Uterus (tissue), 4 donors: ENCODE measurements at places on chromosomes 2 and 18. TPM values are rescaled to one million over a fixed set of nuclear protein-coding genes. Genes with fewer than 3 reads are reported as not detected.

- H3K36me3 ChIP-seq = no peaks in the 10 kb centered on the region
- no peaks in the 10 kb centered on the region for H3K27me3 ChIP-seq
- H3K4me1 ChIP-seq = no peaks in the 10 kb centered on the region
- no peak overlapping the region for H3K27ac ChIP-seq
- no peak for DNase-seq
Measured at GRCh38 chr2:168180483-168180882, 66.9 kb downstream of the STK39 start.

- H3K4me1 ChIP-seq = no peaks in the 10 kb centered on the region
- no peaks in the 10 kb centered on the region for H3K36me3 ChIP-seq
- H3K4me3 ChIP-seq = no peak overlapping the region
Measured at GRCh38 chr2:234989183-234989701, 37.4 kb downstream of the SH3BP4 start.

GRCh38 chr2:1863861-1864260 is 119.5 kb upstream of the PXDN start:
- DNase-seq = no peak
- H3K4me1 ChIP-seq = no peaks in the 10 kb centered on the region
- H3K27ac ChIP-seq = no peak overlapping the region
- H3K4me3 ChIP-seq = no peak overlapping the region

DNA sequence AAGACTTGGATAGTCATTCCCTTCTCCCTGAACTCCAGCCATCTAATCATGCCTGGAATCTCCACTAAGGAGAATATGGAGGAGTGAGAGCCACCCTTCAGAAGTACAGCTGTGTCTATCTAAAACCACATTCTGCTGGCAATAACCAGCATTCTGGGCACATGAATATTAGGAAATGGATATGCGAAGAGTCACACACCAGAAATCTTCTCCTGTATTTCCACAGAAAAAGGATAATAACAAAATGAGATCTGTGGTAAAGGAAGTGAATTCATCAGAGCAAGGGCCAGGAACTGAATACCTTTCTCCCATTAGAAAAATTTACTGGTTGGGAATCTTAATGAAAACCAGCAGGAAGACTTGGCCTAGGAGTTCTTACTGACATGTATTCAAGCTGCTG is 218.8 kb downstream of the SCG2 start:
- no peak for DNase-seq
- no peaks in the 10 kb centered on the region for H3K4me1 ChIP-seq
- H3K4me3 ChIP-seq = no peak overlapping the region
- H3K36me3 ChIP-seq = no peaks in the 10 kb centered on the region
- H3K27me3 ChIP-seq = no peaks in the 10 kb centered on the region
- no peak overlapping the region for H3K27ac ChIP-seq

GRCh38 chr2:199933466-199933865 is 21.8 kb downstream of the TYW5 start:
- H3K4me1 ChIP-seq = no peaks in the 10 kb centered on the region
- DNase-seq = no peak
- no peaks in the 10 kb centered on the region for H3K36me3 ChIP-seq

GRCh38 chr2:117321816-117322215 is 492.7 kb upstream of the DDX18 start:
- no peaks in the 10 kb centered on the region for H3K27me3 ChIP-seq
- no peaks in the 10 kb centered on the region for H3K4me1 ChIP-seq
- DNase-seq = no peak
- H3K4me3 ChIP-seq = no peak overlapping the region
- H3K27ac ChIP-seq = no peak overlapping the region

GRCh38 chr18:76496194-76496890 is 1.3 kb upstream of the ZNF516 start:
- H3K27me3 ChIP-seq = no peaks in the 10 kb centered on the region
- peak overlapping the region; percentile 60 for H3K4me3 ChIP-seq
- H3K27ac ChIP-seq = peak overlapping the region; percentile 94
- DNase-seq = peak; percentile 86

DNA sequence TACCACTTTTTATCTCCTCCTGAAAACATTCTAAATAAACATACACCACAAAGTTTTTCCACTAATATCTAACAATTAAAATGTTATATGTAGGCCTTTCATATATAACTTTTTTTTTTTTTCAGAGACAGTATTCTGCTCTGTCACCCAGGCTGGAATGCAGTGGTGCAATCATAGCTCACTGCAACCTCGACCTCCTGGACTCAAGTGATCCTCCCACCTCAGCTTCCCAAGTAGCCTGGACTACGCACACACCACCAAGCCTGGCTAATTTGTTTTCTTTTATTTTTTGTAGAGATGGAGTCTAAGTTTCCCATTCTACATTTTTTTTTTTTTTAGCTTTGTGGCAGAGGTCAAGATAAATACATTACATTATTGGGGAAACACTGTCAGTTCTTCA is 1612.6 kb upstream of the NXPH2 start:
- no peaks in the 10 kb centered on the region for H3K36me3 ChIP-seq
- H3K4me1 ChIP-seq = no peaks in the 10 kb centered on the region
- DNase-seq = no peak
- H3K27me3 ChIP-seq = no peaks in the 10 kb centered on the region
- H3K27ac ChIP-seq = no peak overlapping the region
- no peak overlapping the region for H3K4me3 ChIP-seq

- no peaks in the 10 kb centered on the region for H3K36me3 ChIP-seq
- no peaks in the 10 kb centered on the region for H3K27me3 ChIP-seq
- DNase-seq = no peak
- H3K4me1 ChIP-seq = no peaks in the 10 kb centered on the region
- no peak overlapping the region for H3K27ac ChIP-seq
Measured at GRCh38 chr2:88824951-88825350, 133.5 kb downstream of the RPIA start.

- H3K4me3 ChIP-seq = no peak overlapping the region
- no peak for DNase-seq
- no peaks in the 10 kb centered on the region for H3K27me3 ChIP-seq
- no peaks in the 10 kb centered on the region for H3K4me1 ChIP-seq
- H3K36me3 ChIP-seq = no peaks in the 10 kb centered on the region
Measured at GRCh38 chr2:17821535-17822444, 5.5 kb downstream of the MSGN1 start.

- DNase-seq = no peak
- no peaks in the 10 kb centered on the region for H3K36me3 ChIP-seq
- no peaks in the 10 kb centered on the region for H3K4me1 ChIP-seq
- no peaks in the 10 kb centered on the region for H3K27me3 ChIP-seq
- H3K4me3 ChIP-seq = no peak overlapping the region
Measured at GRCh38 chr2:31271851-31272267, 37.9 kb downstream of the EHD3 start.

DNA sequence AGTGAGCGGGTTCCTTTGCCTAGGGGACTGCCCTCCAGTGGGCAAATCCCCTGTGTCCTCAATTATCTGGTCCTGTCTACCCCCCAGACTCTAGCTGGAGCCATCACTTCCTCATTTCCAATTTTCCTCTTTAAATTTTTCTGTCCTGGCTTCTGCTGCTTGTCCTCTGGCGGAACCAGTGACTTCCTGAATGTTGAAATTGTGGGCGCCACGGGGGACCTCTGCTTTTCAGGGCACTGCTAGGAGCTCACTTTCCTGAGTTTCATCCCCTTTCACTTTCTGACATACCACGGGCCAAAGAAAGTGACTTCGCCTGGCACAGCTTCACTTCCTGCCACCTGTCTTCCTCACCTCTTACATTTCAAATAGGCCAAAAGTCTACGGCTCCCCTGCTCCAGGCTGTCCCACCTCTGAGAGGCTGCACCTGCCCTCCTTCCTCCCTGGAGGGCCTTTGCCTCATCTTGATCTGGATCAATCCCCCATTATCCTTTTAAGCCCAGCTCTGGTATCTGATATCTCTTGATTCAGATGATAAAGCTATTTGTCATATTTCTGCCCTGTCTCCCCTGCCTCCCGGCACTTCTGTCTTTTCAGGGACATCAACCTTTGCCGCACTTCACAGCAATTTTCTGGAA is 1.4 kb upstream of the MARCO start:
- no peaks in the 10 kb centered on the region for H3K36me3 ChIP-seq
- H3K4me3 ChIP-seq = no peak overlapping the region
- H3K27me3 ChIP-seq = no peaks in the 10 kb centered on the region
- no peaks in the 10 kb centered on the region for H3K4me1 ChIP-seq

GRCh38 chr2:235234736-235235135 is 259.1 kb upstream of the AGAP1 start:
- no peak for DNase-seq
- no peaks in the 10 kb centered on the region for H3K4me1 ChIP-seq
- H3K4me3 ChIP-seq = no peak overlapping the region
- no peaks in the 10 kb centered on the region for H3K27me3 ChIP-seq
- H3K36me3 ChIP-seq = no peaks in the 10 kb centered on the region
- H3K27ac ChIP-seq = peak overlapping the region; percentile 15

DNA sequence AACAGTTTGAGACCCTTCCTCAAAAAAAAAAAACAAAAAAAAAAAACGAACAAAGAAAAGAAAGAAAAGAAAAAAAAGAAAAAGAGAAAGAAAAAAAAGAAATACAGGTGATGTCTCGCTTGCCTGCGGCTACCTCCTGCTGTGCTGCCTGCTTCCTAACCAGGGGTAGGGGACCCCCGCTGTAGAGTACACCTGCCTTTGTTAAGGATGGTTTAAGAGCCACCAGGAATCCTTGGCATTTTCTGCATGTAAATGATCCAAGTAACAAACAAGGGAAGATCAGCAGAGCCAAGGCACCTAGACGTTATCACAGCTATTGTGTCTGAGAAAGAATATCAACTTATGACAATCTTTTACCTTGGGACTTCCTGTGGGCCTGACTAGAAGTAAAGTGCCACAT is 856.8 kb upstream of the GCFC2 start:
- no peak overlapping the region for H3K4me3 ChIP-seq
- no peak for DNase-seq
- no peak overlapping the region for H3K27ac ChIP-seq
- no peaks in the 10 kb centered on the region for H3K4me1 ChIP-seq
- no peaks in the 10 kb centered on the region for H3K27me3 ChIP-seq
- no peaks in the 10 kb centered on the region for H3K36me3 ChIP-seq

DNA sequence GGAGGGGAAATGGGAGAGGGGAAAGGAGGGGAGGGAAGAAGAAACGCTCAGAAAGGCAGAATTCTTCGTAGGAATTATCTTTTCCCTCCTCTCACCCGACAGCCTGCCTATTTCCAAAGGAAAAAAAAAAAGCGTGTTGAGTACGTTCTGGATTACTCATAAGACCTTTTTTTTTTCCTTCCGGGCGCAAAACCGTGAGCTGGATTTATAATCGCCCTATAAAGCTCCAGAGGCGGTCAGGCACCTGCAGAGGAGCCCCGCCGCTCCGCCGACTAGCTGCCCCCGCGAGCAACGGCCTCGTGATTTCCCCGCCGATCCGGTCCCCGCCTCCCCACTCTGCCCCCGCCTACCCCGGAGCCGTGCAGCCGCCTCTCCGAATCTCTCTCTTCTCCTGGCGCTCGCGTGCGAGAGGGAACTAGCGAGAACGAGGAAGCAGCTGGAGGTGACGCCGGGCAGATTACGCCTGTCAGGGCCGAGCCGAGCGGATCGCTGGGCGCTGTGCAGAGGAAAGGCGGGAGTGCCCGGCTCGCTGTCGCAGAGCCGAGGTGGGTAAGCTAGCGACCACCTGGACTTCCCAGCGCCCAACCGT is at the start of gene GAD1:
GAD1 (plus strand) TSS at position 384 of the 589 bp plus-strand sequence. CDS start 1,705 bp downstream, outside the sequence.
- no peak within 1 kb of the TSS for H3K4me3 ChIP-seq
- H3K4me1 ChIP-seq = no peaks in the 10 kb centered on the region
- H3K27ac ChIP-seq = no peak within 1 kb of the TSS
- peaks cover 80% of the 10 kb centered on the region for H3K27me3 ChIP-seq

DNA sequence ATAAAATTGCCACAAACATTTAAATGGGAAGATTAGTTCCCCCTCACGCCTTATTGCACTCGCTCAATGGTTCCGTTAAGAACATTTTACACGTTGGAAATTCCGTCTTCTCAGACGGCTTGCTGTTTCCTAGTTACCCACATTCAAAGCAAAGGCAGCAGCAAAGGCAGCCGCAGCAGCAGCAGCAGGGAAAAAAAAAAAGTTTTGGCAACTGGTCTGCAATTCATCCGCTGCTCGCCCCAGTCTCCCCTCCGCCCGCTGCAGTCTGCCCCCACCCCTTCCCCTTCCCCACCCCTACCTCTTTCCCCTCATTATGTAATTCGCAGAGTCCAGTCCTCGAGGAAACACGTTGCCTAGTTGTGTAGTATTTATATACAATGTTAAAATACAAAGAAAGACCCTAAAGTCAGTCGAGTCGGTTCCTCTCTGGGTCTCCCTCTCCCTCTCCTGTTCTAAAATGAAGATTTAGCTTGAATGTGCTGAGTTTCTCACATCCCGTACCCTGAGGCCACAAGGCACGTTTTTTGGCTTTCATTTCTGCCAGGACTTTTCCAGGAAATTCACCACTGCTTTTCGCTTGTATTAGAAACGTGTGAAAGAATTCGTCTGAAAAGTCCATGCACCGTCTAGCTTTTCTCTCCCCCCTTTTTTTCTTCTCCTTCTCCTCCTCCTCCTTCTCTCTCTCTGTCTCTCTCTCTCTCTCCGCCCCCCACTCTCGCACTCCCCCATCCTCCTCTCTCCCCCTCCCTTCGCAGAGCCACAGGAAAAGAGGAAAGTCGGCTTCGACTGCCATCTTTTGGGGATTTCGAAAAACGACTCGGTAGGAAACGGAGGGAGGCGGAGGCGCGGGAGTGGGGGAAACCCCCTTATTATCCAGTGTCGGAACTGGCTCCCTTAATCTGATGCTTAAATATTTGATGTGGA is 140.0 kb downstream of the MEIS1 start:
- no peaks in the 10 kb centered on the region for H3K36me3 ChIP-seq
- H3K4me3 ChIP-seq = peak overlapping the region; percentile 54
- peak; percentile 83 for DNase-seq
- peak overlapping the region; percentile 94 for H3K27ac ChIP-seq
- no peaks in the 10 kb centered on the region for H3K27me3 ChIP-seq
- no peaks in the 10 kb centered on the region for H3K4me1 ChIP-seq

- H3K4me3 ChIP-seq = no peak overlapping the region
- no peaks in the 10 kb centered on the region for H3K27me3 ChIP-seq
- H3K4me1 ChIP-seq = no peaks in the 10 kb centered on the region
- H3K36me3 ChIP-seq = no peaks in the 10 kb centered on the region
Measured at GRCh38 chr2:78431241-78431640, 594.3 kb upstream of the REG3G start.

DNA sequence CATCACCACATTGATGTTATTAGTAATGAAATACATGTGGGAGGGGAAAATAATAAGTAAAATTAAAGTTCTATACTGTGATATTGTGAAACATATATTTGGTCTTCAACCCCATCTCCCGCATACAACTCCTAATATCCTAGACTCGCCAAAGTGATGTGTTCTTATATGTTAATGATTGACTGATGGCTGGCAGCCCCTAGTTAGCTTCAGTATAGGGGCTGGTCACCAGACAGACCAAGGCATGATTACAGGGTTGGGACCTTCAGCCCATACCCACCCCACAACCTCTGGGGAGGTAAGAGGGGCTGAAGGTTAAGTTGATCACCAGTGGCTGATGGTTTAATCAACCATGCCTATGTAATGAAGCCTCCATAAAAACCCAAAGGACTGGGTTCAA is 28.1 kb upstream of the MREG start:
- H3K36me3 ChIP-seq = no peaks in the 10 kb centered on the region
- DNase-seq = no peak
- no peak overlapping the region for H3K27ac ChIP-seq
- H3K27me3 ChIP-seq = no peaks in the 10 kb centered on the region
- no peak overlapping the region for H3K4me3 ChIP-seq
- no peaks in the 10 kb centered on the region for H3K4me1 ChIP-seq

The CDK15 gene
- 0.55 TPM for total RNA-seq

The KCNF1 gene
- not detected for total RNA-seq

The CHRNA1 gene
- not detected for total RNA-seq

The CRYGC gene
- not detected for total RNA-seq

The PXDN gene
- 254 TPM for total RNA-seq

The OSR1 gene
- 16.4 TPM for total RNA-seq
